ENCODE measurements at places on chromosomes 1 and 21.

GRCh38 chr1:239786464-239786863, 305.2 kb upstream of the FMN2 start:
- no peak for DNase-seq

DNA sequence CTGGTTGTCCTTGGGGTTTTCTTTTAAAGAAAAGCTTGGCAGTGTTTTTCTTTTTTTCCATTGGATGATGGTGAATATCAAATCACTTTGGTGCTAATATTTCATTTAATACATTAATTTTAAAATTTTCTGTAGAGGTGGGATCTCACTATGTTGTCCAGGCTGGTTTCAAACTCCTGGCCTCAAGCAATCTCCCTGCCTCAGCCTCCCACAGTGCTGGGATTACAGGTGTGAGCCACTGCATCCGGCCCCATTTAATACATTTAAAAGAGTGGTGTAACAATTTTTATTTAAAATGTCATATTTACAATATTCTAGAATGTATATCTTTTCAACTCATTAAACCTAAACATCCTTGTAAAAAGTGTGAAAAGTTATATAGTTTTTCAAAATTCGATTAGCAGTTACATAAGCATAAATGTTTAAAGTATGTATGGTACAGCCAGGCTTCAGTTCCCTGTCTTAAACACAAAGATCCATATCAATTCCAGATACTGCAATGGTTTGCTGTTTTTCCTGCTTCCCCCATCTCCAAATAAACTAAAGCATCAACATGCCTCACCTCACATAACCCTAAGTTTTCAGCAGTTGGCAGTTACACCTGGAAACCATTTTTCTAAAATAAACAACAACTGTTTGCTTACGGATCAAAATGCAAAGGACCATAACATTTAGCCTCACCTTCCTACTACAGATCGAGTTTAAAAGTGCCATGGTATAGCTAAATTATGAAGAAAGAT, 8.9 kb upstream of the LGALS8 start:
- DNase-seq = no peak

- DNase-seq = no peak
Observed at GRCh38 chr1:234497589-234497988, 18.6 kb upstream of the TARBP1 start.

- DNase-seq = no peak
Observed at GRCh38 chr1:55153031-55153430, 62.1 kb downstream of the USP24 start.

- no peak for DNase-seq
Observed at GRCh38 chr1:3107201-3107600, 38.2 kb downstream of the PRDM16 start.

DNA sequence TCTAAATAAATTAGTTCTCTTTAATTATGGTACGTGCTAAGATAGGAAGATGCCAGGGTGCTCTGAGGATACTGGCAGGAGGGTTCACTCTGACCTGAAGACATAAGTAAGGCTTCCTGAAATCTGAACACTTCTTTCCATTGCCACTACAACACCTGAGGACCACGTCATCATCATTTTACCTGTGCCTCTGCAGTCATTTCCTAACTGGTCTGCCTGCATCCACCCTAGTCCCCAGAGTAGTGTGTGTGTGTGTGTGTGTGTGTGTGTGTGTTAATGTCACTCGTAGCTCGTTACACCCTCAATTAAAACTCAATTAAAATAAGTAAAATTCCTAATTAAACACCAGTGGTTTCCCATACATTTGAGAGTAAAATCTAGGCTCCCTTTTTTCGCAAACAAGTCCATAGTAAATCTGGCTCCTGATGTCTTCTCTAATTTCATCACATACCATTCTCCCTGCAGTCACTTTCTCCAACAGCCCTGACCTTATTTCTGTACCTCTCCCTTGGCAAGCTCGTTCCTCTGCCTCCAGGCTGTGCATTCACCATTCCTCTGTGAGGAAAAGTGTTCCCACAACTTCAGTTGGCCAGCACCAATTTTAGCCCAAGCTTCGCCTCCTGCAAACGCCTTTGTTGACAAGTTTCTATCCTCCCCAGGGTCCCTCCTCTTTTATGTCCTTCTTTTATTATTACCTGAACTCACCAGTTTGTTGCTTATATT, 8.7 kb downstream of the IL12RB2 start:
- DNase-seq = no peak

DNA sequence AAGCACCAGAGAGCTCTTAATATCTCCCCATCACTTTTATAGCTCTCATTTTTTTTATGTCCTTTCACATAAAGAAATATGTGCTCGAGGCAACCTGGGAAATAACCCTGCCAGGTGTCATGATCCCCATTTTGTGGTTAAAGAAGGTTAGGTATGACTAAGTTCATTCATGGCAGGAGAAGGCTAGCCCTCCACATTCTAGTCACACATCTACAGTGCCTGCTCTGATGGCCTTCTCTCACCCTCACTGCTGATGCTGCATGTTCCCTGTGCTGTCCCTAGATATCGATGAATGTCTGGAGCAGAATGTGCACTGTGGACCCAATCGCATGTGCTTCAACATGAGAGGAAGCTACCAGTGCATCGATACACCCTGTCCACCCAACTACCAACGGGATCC, 187.5 kb downstream of the TPR start:
- DNase-seq = no peak

Measured in central memory CD4-positive, alpha-beta T cell (primary cell).